NCI-H226 (cell line): ENCODE measurements at places on chromosomes 12 and 14.

GRCh38 chr14:88379706-88380343, 5.6 kb upstream of the SPATA7 start:
- DNase-seq = no peak

DNA sequence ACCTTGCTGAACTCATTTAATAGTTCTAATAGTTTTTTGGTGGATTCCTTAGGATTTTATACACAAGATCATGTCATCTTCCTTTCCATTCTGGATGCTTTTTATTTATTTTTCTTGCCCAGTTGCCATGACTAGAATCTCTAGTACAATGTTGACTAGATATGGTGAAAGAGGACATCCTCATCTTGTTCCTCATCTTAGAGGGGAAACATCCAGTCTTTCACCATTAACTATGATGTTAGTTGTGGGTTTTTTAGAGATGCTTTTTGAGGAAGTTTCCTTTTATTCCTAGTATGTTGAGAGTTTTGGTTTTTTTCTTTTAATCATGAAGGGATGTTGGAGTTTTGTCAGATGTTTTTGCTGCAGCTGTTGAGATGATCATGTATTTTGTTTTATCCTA, 8.7 kb downstream of the ANKRD13A start:
- DNase-seq = no peak

GRCh38 chr12:10031771-10032175, 1.3 kb downstream of the CLEC9A start:
- peak; percentile 97 for DNase-seq

- no peak for DNase-seq
These were observed 27.6 kb upstream of the BEGAIN start for GRCh38 chr14:100614803-100615202.

DNA sequence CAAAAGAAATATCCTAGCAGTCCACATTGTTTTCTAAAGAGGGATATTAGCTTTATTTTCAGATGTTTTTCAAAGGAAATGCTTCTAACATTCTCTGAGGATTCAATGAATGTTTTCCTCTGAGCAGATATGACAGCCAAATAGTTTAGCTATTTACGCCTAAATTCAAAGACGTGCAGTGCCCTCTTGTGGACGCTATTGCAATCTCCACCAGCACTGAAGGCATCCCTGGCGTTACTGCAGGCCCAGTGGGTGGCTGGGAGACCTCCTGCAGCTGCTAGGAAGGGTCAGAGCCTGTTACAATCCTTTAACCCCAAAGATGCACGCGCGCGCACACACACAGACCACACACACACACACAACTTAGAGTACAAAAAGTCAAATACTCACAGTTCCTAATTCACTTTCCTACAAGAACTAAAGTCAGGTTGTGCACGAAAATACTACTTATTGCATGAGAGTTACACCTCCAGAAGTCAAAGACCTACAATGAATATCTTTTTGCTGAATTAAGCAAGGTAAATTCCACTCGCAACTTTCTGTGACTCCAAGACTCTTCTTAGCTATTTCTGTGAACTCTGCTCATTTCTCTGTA, 589.3 kb upstream of the TMEM132C start:
- no peak for DNase-seq

DNA sequence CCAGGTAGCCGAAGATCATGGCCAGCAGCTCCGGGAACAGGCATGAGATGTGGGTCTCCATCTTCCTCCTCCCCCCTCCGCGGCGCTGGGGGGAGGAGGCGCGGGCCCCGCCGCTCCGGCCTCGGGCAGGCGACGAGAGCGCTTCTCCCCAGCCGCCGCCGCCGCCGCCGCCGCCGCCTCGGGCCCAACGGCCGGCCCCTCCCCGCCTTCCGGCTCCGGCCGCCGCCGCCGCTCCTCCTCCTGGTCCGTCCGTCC, 448 bp downstream of the FBXL14 start:
- no peak for DNase-seq

DNA sequence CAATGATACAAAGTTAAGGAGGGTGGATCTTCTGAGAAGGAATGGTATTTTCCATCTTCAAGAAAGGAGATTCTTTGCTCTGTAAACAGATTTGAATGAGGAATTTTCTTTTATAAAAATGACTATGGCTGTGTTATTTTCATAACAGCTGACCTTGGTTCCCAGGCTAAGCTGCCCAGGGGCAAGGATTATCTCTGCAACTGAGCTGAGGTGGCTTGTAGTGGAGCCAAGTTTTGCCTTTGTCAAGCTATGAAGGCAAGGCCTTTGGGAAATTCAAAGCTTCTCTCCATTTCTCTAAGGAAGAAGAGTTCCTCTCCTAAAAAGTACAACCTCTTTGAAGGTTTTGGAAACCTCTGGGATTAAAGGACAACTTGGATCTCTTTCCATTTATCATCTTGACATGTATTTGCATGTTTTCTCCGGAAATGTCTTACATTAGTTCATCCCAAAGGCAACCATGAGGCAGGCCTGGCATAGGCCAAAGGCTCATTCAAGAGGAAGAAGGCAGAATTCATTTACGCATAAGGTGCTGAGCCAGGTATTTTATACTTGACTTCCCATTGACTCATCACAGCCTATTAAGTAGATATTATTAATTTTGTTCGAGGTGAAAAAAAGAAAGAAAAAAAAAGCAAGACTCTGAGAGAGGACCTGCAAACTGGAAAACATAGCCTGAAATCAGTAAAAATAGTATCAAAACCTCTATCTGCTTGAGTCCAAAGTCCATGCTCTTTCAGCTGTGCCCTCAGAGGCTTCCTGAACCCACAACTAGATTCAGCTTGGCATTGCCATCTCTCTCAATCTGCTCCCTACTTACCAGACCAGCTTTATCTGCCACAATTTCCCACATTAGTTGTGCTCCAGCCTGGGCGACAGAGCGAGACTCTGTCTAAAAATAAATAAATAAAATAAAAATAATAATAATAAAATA, 24.0 kb upstream of the CKAP4 start:
- DNase-seq = no peak

- no peak for DNase-seq
These were observed 44.3 kb downstream of the CYP46A1 start for GRCh38 chr14:99728231-99728920.

DNA sequence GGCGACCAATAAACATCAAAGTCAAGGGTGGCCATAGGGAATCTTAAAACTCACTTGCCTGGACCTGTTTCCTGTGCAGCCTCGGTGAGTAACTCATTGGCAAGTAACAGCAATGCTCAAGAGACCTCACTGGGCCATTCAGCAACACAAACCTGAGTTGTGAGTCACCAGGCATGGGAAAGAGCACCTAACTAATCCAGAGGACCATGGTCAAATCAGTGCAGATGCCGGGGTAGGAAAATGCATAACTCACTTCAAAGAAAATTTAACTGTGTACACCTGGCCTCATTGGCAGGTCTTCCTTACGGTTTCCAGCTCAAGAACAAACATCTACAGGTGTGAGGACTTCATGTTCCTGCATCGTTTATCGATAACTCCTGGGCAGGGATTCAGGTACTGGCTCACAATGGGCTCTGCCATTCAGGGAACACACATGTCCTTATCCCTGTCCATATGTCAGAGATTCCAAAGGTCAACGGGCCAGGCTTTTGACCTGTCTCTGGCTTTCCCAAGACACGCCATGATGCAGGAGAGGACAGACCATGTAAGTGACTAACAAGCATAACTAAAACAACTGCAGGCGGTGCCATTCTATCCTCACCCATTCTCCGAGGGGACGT, 211.8 kb downstream of the ANO2 start:
- no peak for DNase-seq

- no peak for DNase-seq
These were observed 35.7 kb downstream of the FOXA1 start for GRCh38 chr14:37559386-37559785.

GRCh38 chr14:39431416-39432178, 636 bp downstream of the FBXO33 start:
- peak; percentile 3 for DNase-seq

DNA sequence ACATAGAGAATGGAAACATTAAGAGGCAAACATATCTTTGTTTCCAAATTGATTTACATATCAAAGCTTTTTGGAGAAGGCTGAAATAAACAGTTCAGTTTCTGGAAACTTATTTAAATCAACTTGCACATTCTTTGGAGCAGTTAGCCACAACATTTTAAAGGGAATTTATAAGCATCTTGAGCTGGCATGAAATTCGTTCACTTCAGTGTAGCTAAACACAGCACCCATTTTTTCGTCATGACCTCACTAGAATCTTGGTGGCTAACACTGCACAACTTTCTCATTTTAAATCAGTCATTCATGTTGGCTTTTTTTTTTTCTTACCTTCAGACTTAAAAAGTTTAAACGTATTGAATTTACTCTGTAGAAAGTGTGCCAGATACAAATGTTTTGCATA, 1139.9 kb upstream of the FLRT2 start:
- DNase-seq = no peak

DNA sequence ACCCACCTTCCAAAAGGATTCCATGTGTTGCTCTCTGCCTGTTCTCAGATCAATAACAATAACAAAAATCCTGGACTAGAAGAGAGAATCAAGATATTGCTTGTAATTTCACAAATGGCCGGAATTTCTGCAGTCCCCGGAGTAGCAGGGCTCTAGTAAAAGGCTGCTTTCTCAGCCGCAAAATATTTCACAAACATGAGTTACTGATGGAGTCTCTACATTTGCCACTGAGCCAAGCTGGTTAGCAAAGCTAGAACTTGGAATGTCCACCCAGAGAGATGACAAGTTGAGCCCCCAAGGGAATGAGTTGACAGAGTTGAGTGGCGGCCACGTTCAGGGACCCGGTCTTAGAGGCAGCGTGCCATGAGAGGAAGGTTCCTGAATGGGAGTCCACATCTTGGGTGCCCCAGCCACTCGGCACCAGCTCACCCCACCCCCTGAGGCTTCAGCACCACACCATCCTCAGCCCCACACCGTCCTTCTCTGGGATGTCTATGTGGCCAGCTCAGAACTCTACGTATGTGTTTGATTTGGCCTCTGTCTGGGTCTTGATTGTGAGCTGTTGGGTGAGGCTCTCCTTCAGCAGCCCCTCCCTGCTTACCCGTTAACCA, 15.9 kb downstream of the FBLN5 start:
- DNase-seq = no peak

- DNase-seq = no peak
These were observed 380.1 kb downstream of the ALG10 start for GRCh38 chr12:34402228-34402898.

DNA sequence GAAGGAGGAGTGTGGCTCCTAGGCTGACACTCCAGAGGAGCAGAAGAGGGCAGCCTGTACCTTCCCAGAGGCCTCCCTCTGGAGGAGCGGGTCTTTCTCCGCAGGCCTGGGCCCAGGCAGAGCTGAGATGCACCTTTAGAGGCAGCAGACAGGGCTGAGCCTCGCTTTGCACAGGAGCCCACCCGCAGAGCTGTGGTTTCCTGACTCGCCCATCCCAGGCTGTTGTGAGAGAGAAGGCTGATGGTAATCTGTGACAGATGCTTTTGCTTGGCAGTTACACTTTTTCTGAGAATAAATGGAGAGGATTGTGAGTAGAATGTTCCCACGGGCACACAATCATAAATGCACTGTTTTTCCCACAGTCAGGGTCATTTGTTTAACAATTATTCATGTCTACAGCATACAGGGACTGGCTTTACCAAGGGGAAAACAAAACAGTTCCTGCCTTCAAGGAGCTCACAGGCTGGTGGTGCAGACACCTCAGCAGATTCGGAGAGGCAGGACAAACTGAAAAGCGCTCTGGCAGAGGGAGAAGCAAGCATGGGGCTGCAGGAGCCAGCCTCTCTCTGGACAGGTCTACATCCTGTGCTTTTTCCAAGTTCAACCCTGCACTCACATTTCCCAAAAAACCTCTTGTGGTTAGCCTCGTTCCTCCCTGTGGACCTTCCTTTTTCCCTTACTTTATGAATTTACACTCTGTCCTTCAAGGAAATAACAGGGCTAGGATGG, 13.9 kb downstream of the EVL start:
- DNase-seq = no peak

DNA sequence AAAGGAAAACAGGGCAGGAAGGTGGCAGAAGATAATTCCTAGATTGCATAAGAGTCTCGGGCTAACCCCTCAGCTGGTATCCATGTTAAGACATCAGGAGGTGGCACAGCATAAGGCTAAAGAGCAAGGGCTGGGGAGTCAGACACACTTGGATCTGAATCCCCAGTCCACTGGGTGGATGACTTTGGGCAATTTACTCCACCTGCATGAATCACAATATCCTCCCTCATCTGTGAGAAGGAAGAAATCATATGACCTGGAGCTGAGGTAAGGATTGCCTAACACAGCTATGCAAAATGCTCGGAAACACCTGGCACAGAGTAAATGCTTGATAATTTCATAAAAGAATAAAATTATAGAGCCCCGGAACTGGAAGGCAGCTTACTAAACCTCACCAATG, 217.9 kb downstream of the PIK3C2G start:
- DNase-seq = peak; percentile 71

- DNase-seq = no peak
These were observed 360.9 kb downstream of the NAV3 start for GRCh38 chr12:78191611-78192010.

- no peak for DNase-seq
These were observed 184.6 kb upstream of the NAV3 start for GRCh38 chr12:77645966-77646598.

- no peak for DNase-seq
These were observed 167.5 kb upstream of the SRRM4 start for GRCh38 chr12:118813778-118814357.

- no peak for DNase-seq
These were observed 24.7 kb downstream of the GALNT4 start for GRCh38 chr12:89499857-89500256.

GRCh38 chr14:71438684-71439083, 493.5 kb upstream of the RGS6 start:
- no peak for DNase-seq

GRCh38 chr14:47675466-47676314, at the start of gene MDGA2:
Gene MDGA2, minus strand, starts transcription at chr14:47675605.
- peak; percentile 70 for DNase-seq

DNA sequence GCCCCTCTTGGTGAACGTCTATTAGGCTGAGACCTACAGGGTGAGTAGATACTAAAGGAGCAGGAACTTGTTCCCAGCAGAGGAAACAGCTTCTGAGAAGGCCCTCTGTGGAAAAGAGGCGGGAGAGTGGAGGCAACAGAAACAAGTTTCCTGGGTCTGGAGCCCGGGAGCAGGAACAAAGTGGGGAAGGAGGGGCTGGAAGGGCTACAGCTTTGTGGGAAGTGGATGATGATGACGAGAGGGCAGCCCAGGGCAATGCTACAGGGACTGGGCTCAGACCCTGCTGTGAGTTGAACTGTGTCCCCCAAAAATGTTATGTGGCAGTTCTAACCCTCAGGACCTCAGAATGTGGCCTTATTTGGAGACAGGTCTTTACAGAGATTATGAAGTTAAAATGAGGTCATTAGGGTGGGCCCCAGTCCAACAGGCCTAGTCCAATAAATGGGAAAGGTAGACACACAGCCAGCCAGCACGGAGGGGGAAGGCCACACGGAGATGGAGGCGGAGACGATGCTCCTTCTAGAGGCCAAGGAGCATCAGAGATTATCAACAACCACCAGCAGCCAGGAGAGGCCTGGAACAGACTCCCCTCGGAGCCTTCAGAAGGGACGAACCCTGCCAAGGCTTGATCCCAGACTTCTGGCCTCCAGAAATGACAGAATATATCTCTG, 14.3 kb downstream of the CAMKK2 start:
- DNase-seq = no peak

- DNase-seq = peak; percentile 82
These were observed 5.0 kb upstream of the RAPGEF3 start for GRCh38 chr12:47763481-47764346.
